ENCODE measurements at places on chromosomes 5 and 9.

DNA sequence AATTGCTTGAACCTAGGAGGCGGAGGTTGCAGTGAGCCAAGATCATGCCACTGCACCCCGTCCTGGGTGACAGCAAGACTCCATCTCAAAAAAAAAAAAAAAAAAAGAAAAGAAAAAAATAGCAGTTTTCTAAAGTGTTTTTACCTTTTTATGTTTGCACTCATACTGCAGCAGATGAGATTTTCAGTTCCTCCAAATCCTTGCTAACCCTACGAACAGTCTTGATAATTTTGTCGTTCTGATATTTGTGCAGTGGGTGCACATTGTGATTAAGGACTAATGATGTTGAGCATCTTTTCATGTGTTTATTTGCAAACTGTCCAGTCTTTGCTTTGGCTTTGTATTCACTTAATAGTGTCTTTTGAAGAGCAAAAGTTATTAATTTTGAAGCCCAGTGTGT, 42.9 kb downstream of the ZCCHC7 start:
- DNase-seq: no peak

GRCh38 chr5:170761048-170761707, 22.3 kb upstream of the GABRP start:
- DNase-seq: no peak

- no peak for DNase-seq
Observed at GRCh38 chr5:178196281-178196812, 8.0 kb upstream of the HNRNPAB start.

DNA sequence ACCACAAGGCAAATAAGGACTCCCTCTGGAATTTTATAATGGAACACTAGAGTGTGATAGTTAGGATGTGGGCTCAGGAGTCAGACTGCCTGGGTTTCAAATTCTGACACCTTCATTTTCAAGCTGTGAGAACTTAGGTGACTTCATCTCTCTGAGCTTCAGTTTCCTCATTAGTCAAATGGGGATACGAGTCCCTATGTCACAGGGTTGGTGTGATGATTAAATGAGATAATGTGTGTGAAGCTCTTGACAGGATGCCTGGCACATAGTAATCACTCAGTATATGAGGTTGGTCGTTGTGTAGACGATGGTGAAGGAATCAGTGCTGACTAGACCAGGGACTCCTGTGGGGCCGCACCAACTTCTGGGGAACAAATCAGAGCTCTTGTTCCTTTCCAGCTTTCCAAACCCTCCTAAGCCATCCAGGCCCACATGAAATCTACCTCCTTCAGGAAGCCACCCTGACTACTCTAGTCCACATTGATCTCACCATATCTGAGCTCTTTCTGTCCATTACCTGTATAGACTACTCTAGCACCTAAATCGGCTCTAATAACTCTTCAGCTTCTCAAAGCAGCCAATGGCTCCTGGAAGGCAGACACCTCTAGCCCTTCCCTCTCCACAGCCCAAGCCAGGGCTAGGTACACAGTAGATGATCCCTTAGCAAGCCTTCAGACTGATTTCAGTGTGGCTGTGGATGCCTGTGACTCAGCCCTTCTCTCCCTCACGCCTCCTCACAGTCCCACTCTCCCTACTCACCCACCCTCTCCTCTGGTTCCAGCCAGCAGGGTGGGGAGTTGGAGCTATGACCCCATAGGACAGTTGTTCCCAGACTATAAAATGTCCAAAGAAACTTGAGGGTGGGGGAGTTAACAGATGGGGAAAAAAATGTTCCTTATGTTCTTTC, 2.5 kb upstream of the TCF7 start:
- DNase-seq: no peak

- DNase-seq: no peak
Observed at GRCh38 chr9:28779243-28779642, 1206.0 kb upstream of the C9orf72 start.
